ENCODE measurements at places on chromosomes 13 and 19. TPM values are rescaled to one million over a fixed set of nuclear protein-coding genes. Genes with fewer than 3 reads are reported as not detected.

The ZNF135 gene
- 11.7 TPM for total RNA-seq

The NDUFB7 gene
- total RNA-seq, result 283 TPM

The CCL25 gene
- not detected for total RNA-seq

The HCST gene
- 4.0 TPM for total RNA-seq

The ZNF222 gene
- total RNA-seq, result 5.8 TPM

The CRX gene
- not detected for total RNA-seq

The RASAL3 gene
- 0.71 TPM for total RNA-seq

The LACC1 gene
- total RNA-seq, result 1.5 TPM

The COL5A3 gene
- total RNA-seq, result 42.0 TPM

The KANK2 gene
- total RNA-seq, result 71.5 TPM

The KANK3 gene
- 12.4 TPM for total RNA-seq

The BSPH1 gene
- total RNA-seq, result not detected

The COL4A1 gene
- total RNA-seq, result 660 TPM

The C19orf44 gene
- total RNA-seq, result 2.8 TPM

The SLC25A41 gene
- 0.22 TPM for total RNA-seq

The MADCAM1 gene
- total RNA-seq, result 4.0 TPM

The RUBCNL gene
- 2.8 TPM for total RNA-seq

The UBE2L5 gene
- 0.18 TPM for total RNA-seq

The MLLT1 gene
- total RNA-seq, result 11.9 TPM

The THSD1 gene
- total RNA-seq, result 20.7 TPM

The VMAC gene
- 4.5 TPM for total RNA-seq

The CASP14 gene
- not detected for total RNA-seq

The ANGPTL8 gene
- total RNA-seq, result 0.44 TPM

The LRRC63 gene
- 0.04 TPM for total RNA-seq

The GRIN2D gene
- 0.58 TPM for total RNA-seq

The RPL21 gene
- total RNA-seq, result 4,206 TPM

The DPF1 gene
- 2.0 TPM for total RNA-seq

The GJA3 gene
- total RNA-seq, result 2.7 TPM

The MOB3A gene
- 7.4 TPM for total RNA-seq

The NBEA gene
- total RNA-seq, result 18.0 TPM

The GRIN3B gene
- not detected for total RNA-seq

The NCR1 gene
- not detected for total RNA-seq

The SBK2 gene
- 0.89 TPM for total RNA-seq

All from muscle of leg (tissue), 16 donors.